ENCODE measurements at places on chromosomes 16 and 17.
A peak's percentile ranks its signal among the peaks of the same experiment; 100 is the strongest.

- no peak for DNase-seq
Measured at GRCh38 chr16:79328402-79329165, 272.0 kb downstream of the MAF start.

- DNase-seq = no peak
Measured at GRCh38 chr17:66749217-66749832, 85.6 kb upstream of the CACNG5 start.

DNA sequence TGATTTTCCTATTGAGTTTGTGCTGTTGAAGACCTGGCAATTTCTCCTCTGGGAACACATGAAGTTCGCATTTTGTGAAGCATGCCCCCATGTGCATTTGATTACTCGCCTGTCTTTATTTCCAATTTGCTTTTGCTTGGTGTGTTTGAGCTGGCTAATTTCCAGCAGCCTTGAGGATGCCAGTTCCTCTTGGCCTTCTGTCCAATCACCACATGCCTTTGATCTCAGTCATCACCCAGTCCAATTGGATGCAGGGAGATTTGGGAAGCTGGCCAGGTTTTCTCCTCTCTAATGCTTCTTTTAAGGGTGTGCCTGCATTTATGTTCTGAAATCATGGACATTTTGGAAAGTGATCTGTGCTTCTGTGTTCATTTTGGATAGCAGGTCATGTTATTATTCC lies 3.8 kb upstream of the TMEM100 start:
- peak; percentile 94 for DNase-seq

- DNase-seq = no peak
Measured at GRCh38 chr16:17397499-17397891, 73.3 kb downstream of the XYLT1 start.

GRCh38 chr16:56610017-56610608 lies 1.7 kb downstream of the MT2A start:
- DNase-seq = peak; percentile 85

- DNase-seq = no peak
Measured at GRCh38 chr17:69779378-69780214, 295.4 kb upstream of the KCNJ16 start.

DNA sequence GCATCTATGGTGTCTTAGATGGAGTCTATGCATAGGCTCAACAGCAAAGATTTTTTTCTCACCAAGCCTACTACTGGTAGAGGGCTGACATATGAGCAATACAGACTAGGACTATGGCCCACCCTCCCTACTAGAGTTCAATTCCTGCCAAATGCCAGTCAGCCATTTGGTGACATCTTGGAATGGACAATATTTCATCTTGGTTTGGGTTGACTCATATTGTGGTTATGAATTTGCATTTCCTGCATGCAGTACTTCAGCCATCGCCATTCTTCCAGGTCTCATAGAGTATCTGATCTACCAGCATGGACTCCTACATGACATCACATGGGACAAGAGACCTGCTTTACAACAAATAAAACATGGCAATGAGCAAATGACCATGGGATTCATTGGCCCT lies 778.1 kb upstream of the SOX9 start:
- DNase-seq = no peak

- DNase-seq = no peak
Measured at GRCh38 chr17:80599546-80600305, 55.1 kb downstream of the RPTOR start.

- no peak for DNase-seq
Measured at GRCh38 chr17:75558666-75559530, 28.7 kb upstream of the MYO15B start.

- no peak for DNase-seq
Measured at GRCh38 chr17:27566671-27567562, 64.1 kb upstream of the LGALS9 start.

GRCh38 chr17:2171702-2172076 lies 116.8 kb downstream of the HIC1 start:
- no peak for DNase-seq

GRCh38 chr17:17783825-17784656 lies 52.7 kb downstream of the SREBF1 start:
- no peak for DNase-seq

DNA sequence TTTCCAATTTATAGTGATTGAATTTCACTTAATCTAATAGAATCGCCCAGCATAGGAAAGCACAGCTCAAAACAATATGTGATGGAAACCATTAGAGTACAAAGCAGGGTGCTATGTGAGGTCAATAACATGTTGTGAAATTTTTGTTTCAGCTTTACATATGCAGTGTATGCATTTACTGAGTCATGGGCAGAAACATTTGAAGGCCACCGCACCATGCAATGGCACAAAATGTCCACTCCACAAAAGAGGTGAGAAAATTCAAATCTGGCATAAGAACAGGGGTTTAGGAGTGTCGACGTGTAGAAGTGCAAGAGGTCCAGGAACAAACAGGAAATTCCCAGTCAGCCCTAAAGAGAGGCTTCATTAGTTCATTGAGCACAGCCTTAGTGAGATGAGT lies 131.2 kb downstream of the ANKFN1 start:
- no peak for DNase-seq

- DNase-seq = peak; percentile 24
Measured at GRCh38 chr16:3514621-3515020, 13.8 kb downstream of the CLUAP1 start.

- DNase-seq = no peak
Measured at GRCh38 chr17:78112518-78113471, 15.8 kb downstream of the TMC6 start.

DNA sequence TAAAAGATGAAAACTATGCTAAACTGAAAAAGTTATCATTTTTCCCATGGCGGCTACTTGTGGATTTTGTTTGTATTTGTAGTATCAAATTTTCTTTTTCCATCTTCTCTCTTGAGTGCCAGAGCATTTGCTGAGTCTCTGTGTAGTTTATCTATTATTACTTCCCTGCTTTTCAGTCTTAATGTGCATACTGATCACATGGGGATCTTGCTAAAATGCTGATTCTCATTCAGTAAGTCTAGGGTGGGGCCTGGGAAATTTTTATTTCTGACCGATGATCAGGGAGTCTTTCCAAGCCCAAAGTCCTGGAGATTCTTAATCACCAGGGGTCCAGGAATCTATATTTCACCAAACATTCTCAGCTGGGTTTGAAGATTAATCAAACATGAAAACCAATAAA lies 189.0 kb upstream of the GOT2 start:
- no peak for DNase-seq

- DNase-seq = no peak
Measured at GRCh38 chr16:30698816-30699614, at the start of gene SRCAP. Gene SRCAP, plus strand, starts transcription at chr16:30699171. Its CDS starts 1,654 bp downstream, at chr16:30700825.

- no peak for DNase-seq
Measured at GRCh38 chr17:17140590-17140980, 65.5 kb downstream of the PLD6 start.

DNA sequence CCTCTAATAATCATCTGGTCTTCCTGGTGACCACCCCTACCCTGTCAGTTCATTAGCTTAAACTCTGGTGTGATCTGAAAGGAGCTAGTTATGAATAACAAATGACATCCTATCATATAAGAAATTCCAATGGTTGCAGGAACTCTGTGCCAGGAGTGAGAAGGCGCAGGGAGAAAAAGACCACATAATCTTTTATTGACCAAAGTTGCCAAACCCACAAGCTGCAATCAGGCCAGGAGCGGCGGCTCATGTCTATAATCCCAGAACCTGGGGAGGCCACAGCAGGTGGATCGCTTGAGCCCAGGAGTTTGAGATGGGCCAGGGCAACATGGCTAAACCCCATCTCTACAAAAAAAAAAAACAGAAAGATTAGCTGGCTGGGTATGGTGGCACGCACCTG lies 23.4 kb downstream of the ANKRD11 start:
- no peak for DNase-seq

- DNase-seq = no peak
Measured at GRCh38 chr17:14205992-14206461, 30.6 kb downstream of the CDRT15 start.

DNA sequence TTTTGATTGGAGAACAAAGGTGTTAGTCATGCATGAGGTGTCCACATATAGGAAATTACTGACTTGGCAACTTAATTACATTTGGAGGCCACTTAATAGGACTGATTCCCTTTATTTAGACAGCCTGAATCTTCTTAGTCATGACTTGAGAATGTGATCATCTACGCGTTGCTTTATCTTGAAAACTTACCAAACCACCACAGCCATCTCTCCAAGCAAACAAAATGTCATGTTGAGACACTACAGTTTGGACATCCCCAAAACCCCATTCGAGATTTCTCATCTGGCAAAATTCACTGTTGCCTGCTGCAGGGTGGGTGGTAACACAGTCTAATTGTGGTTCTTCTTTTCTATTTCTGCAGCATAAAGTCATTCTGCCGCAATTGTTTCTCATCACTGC lies 176.5 kb upstream of the CDH5 start:
- peak; percentile 67 for DNase-seq

DNA sequence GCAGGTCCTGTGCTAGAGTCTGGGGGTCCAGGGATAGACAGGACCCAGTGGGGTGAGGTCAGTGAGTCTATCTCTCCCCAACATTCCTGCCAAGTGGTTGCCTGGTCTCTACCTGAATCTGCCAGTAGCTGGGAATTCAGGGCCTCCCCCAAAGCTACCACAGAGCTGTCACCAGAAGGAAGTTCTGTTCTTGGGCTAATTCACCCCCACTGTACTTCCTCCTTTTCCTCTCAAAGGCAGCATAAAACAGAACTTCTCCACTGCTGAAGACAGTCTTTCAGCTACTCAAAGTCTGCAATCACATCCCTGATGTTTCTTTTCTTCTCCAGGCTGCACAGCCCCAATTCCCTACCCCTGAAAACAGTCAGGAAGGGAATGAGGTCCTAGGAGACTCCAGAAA lies 8.7 kb downstream of the CAMTA2 start:
- no peak for DNase-seq

- peak; percentile 84 for DNase-seq
Measured at GRCh38 chr16:17511340-17511739, 40.6 kb upstream of the XYLT1 start.

DNA sequence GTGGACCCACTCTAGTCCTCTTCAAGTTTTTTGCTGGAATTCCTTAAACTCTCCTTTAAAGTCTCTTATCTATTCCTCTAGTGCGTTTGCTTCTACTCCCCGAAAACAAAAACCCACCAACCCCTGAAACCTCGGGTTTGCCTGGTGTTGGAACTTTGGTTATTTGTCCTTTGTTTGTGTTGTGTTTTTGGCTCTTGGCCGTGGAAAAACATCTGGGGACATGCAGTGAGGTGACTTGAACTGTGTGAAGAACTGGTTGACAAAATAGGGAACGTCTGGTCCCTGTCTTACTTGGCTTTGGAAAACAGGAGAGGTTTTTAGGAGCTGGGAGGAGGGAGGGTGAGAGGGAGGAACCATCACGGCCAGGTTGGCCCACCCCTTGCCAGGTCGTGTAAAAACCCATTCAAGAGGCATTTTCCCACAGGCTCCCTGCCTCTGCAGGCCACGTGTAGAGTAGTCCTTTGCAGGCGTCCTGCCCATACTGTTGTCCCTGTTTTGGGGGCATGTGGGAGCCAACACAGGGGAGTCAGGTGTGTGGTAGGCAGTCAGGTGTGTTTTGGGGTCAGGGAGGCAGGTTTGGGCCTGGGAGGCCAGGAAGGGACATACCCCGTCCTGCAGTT lies 169.3 kb downstream of the RAB11FIP4 start:
- no peak for DNase-seq

GRCh38 chr17:64345689-64346376 lies 44.8 kb downstream of the PECAM1 start:
- DNase-seq = no peak

DNA sequence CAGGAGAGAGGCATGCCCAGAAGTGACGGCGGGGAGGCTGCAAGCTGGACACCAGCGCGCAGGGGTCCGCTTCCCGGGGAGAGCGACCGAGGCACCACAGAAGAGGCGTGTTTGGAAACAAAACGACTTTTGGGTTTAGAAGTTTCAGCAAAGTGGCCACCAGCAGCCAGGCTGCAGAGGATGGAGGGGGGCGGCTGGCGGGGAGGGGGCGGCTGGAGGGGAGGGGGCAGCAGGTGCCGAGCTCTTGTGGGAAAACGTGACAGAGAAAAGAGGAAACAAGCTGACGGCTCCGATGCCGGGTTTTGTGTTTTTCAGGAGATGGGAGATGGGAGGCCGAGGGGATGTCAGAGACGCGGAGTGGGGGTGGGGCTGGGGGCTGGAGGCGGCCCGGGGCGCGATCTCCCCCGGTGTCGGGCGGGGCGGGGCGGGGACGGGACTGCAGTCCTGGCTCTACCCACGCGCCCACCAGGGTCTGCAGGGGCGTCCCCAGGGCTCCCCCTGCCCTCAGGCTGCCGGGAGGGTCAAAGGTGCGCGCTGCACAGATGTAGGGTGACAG lies 32.1 kb upstream of the RPH3AL start:
- no peak for DNase-seq

GRCh38 chr16:24482681-24483202 lies 56.6 kb upstream of the RBBP6 start:
- DNase-seq = no peak

GRCh38 chr17:21510686-21511362 lies 134.7 kb downstream of the KCNJ12 start:
- DNase-seq = no peak

GRCh38 chr17:68489919-68490318 lies 22.3 kb upstream of the PRKAR1A start:
- no peak for DNase-seq

- no peak for DNase-seq
Measured at GRCh38 chr17:33469421-33469820, 176.3 kb upstream of the ASIC2 start.

- no peak for DNase-seq
Measured at GRCh38 chr16:1580956-1581355, 30.9 kb downstream of the IFT140 start.

GRCh38 chr16:48395375-48395774 lies 10.2 kb upstream of the SIAH1 start:
- no peak for DNase-seq
